Esophagus squamous epithelium (tissue), 5 donors: ENCODE measurements at places on chromosomes 5 and 9.

GRCh38 chr9:91818647-91819403 lies 131.2 kb downstream of the ROR2 start:
- DNase-seq, result no peak

DNA sequence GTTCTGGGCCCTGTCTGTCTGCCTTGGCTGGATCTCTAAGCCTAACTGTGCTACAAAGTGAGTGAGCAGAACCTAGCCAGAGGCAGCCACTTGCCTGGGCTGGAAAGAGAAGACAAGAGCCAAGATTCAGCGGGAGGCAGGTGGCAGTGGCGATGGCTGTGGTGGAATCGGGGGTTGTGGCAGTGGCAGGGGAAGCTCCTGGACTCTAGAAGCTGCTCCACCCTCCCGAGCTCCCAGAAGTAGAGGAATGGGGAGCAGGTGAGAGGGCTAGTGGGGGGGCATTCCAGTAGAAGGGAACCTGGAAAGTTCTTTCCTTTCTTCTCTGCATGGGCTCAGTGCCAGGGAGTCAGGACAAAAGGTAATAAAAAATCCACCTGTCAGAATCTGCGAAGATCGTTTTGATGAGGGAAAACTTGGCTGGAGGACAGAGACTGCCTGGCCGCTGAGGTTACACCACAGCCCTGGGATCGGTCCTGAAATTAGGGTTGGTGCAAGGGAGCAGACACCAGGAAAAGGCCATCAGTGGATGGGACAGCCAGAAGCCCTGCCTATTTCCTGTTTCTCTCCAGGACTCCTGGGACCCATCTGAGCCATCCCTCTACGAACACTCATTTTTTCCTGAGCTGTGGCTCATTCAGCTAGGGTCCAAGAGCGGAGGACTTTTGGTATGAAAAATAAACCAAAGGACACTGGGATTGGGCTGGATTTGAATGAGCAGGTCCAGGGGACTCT lies 1.6 kb downstream of the CRAT start:
- no peak for DNase-seq

DNA sequence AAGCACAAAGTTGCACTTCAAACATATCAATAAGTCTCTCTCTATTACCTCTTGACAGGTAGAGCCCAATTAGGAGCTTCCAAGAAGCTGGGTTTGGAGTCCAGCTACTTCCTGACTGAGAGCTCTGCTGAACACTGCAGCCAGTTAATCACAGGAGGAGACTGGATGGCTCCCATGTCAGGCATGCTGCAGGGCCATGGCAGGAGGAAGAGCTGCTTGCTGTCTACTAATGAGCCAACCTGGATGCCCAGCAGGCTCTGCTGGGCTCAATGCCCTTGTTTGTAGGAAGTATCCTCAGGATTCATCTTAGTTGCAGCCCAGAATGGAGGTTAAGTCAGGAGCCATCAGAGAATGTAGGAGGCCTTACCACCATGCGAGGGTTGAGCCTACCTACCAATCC lies 91.9 kb downstream of the TMEM215 start:
- no peak for DNase-seq

- DNase-seq, result no peak
Measured at GRCh38 chr9:76687861-76688391, 76.3 kb upstream of the PCA3 start.

- no peak for DNase-seq
Measured at GRCh38 chr5:27773166-27773565, 734.8 kb upstream of the CDH9 start.

DNA sequence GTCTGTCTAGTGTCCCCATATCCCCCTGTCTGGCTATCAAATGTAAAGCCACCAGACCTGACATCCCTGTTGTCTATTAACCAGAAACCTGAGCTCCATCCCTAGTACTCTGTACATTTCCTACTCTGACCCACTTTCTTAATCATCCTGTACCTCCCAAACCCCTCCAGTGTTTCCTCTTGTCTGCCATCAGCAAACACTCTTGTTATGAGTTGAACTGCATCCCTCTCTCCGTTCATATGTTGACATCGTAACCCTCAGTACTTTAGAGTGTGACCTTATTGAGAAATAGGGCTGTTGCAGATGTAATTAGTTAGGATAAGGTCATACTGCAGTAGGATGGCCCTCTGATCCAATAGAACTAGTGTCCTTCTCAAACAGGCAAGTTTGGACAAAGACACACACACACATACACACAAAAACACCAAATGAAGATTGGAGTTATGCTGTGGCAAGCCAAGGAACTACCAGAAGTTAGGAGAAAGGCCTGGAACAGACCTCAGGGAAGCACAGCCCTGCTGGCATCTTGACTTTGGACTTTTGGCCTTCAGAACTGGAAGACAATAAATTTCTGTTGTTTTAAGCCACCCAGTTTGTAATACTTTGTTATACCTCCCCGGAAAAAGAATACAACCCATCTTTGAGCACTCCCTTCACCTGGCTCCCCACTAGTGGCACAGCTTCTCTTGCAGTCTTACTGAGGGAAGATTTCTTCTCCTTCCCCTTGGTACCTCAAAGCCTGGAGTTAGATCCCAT lies 180.0 kb upstream of the PTGER4 start:
- DNase-seq, result no peak

- no peak for DNase-seq
Measured at GRCh38 chr5:98318386-98318785, 455.1 kb upstream of the RGMB start.

- DNase-seq, result no peak
Measured at GRCh38 chr5:137659209-137659608, 76.7 kb downstream of the KLHL3 start.

DNA sequence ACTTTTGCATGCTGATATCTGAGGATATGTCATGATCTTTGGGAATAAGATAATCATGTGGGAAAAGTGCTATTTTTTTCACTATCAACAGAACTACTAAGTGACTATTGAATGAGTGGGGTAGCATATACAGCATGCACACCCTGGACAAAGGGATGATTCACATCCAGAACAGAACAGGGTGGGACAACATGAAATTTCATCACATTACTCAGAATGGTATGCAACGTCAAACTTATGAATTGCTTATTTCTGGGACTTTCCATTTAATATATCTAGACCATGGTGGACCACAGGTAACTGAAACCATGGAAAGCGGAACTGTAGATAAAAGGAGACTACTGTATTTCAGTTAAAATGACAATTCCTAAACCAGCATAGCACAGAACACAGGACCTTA lies 370.0 kb downstream of the HINT1 start:
- DNase-seq, result no peak

DNA sequence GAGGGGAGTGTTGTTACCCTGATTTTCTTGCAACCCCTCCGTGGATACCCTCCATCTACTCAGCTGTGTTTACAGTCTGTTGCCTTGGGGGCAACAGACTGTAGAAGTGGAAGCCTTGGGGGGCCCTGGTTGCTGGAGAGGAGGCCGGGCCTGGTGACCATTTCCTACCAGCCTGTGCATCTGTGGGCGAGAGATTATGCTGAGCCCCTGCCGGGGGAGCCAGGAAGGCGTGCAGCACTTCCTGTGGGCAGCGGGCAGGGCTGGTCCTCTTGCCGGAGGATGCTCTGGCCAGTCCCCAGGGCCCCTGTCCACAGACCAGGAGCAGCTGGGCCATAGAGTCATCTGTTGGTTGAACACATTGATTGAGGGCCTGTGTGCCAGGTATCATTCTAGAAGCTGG lies 11.1 kb downstream of the ERGIC1 start:
- no peak for DNase-seq

DNA sequence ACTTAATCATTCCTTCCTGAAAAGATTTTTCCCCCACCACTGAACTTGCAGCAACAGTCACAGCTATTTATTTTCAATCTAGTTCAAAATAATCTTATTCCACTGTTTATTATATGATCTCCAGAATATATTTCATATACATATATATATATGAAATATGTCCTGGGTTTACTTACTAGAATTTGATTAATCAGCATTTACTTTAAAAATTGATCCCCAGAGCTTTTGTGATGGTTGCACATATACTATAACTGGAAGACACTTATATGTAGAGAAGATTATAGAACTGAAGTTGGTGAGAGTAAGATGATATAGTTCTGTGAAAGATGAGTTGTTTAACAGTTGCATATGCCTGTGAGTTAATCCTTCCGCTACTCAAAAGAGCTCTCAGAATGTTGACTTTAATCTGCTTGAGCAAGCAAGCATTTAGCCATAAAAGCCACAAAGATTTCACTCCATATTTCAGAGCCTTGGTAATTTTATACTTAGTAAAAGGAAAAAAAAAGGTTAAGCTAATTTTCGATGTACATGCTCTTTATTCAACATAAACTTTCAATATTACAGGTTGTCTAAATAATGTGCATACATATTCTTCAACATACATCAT lies 399.3 kb upstream of the CDH9 start:
- DNase-seq, result no peak

GRCh38 chr9:21104787-21105186 lies 27.0 kb upstream of the IFNB1 start:
- no peak for DNase-seq

GRCh38 chr5:172380301-172380986 lies 73.9 kb downstream of the SH3PXD2B start:
- DNase-seq, result no peak

GRCh38 chr9:20441711-20442423 lies 180.4 kb downstream of the MLLT3 start:
- DNase-seq, result no peak

GRCh38 chr5:63070001-63070400 lies 491.4 kb downstream of the LRRC70 start:
- no peak for DNase-seq

DNA sequence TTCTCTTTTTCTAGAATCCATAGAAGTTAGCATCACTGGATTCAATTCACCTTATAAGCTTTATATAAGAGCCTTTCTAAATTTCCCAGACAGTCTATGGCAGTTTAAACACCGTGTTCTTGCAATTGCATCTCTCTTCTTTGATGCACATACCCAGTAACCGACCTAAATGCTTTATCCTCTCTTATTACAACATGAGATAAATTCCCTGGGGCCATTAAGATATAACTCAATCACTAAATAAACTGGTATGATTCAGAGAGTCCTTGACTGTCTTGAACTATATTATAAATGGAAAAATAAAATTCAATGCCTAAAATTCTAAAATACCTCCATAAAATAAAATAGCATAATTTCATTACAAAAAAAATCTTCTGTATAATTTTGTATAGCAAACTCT lies 98.1 kb downstream of the DIRAS2 start:
- no peak for DNase-seq

DNA sequence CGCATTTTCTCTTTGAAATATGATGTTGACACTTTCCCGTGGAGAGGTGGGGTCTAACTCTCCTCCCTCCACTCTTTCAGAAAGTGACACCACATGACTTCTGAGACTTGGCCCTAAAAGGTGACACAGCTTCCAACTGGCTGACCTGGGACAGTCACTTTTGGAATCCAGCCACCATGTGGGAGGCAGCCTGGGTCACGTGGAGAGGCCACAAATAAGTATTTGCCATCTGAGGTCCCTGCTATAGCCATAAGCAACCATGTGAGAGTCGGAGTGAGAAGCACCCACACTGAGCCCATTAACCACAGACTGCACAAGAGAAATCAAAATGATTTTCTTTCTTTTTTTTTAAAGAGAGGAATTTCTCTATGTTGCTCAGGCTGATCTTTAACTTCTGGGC lies 4.1 kb upstream of the PHYKPL start:
- DNase-seq, result no peak

- DNase-seq, result no peak
Measured at GRCh38 chr5:138274189-138274853, at the start of gene GFRA3. GFRA3 (minus strand) TSS chr5:138274621; CDS start chr5:138274424, 197 bp downstream.

GRCh38 chr9:8259028-8259427 lies 459.4 kb upstream of the DMAC1 start:
- DNase-seq, result no peak

DNA sequence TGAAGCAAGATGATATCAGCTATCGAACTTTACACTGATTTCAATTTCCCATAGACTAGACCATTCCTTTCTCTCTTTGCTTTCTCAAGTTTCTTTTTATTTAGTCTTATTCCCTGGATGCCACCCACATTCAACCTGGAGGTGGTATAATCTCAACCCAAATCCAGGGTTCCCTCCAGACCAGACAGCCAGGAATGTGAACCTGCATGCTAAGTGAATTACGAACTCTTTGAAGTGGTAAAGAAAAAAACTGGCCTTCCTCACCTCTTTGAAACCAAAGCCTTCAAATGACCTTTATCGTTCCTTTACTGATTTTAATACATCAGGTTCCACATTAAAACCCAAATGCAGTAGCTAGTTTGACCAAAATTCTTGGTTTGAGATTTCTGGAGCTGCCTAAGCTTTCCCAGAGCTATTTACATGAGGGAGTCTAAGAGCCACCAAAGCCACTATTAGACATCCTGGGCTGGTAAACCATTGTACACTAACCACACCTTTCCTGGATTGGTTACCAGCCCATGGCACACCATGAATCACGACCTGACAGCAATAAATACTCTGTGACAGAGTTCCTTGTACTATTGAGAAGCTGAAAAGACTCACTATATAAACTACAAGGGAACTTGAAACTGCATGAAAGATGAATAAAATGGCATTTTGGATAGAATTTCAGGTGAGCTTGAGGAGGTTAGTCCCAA lies 323.7 kb downstream of the ADAMTS6 start:
- no peak for DNase-seq

GRCh38 chr5:143481697-143482531 lies 78.4 kb upstream of the NR3C1 start:
- no peak for DNase-seq

- no peak for DNase-seq
Measured at GRCh38 chr9:98361645-98362044, 106.2 kb upstream of the TBC1D2 start.
